ENCODE measurements at places on chromosomes 1 and 21.

- DNase-seq: no peak
These were observed 45.9 kb upstream of the DIP2A start for GRCh38 chr21:46412521-46413364.

GRCh38 chr1:158646465-158646864 is 40.0 kb downstream of the SPTA1 start:
- DNase-seq: no peak

GRCh38 chr1:116106646-116107045 is 4.6 kb upstream of the MAB21L3 start:
- no peak for DNase-seq

DNA sequence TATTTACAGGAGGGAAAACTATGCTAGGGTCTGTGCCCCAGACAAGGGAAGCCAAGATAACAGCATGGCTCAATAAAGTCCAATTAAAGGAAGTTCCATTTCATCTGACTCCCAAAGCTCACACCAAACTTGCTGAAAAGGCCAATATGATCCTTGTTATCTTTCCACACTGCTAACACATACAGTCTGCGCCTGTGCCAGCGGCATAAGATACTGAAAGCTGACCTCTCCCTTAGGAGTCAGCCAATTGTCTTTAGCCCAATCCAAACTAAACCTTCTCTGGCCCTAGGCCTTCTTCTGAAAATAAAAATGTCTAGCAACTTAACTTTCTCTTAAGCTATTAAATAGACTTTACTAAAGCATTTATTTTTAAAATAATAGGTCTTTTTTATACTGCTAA is 179.0 kb upstream of the PLD5 start:
- DNase-seq: no peak

DNA sequence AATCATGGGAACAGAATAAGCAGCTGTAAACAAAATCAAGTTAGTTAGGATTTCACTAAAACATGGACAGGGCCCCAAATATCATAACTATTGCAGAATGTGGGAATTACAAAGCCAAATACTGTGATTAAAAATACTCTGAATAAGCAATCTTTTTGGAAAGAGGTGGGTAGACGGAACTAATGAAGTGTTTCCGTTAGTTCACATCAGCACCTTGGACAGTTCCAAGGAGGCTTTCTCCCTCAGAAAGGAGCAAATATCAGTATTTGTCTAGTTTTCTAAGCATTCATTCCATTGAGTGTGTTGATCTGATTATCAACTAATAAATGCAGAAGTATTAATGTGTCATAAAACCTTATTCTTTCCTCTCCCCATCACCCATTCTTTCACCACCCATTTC is 97.4 kb downstream of the FAM78B start:
- DNase-seq: no peak

DNA sequence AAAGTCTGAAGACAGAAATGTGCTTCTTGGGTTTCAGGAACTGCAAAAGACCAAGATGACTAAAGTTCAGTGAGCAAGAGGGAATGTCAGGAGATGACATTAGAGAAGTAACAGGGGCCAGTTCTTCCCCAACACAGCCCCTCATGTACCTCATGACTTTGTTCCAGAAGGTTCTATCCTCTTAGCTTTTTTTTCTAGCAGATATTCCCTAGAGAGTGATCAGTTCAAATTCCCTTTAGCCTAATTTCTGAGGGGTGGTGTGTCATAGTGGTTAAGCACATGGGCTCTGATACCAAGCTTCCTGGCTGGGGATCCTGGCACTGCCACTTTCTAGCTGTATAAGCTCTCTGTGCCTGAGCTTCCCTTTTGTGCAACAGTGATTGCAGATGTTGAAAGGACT is 108.0 kb downstream of the LBR start:
- DNase-seq: no peak

DNA sequence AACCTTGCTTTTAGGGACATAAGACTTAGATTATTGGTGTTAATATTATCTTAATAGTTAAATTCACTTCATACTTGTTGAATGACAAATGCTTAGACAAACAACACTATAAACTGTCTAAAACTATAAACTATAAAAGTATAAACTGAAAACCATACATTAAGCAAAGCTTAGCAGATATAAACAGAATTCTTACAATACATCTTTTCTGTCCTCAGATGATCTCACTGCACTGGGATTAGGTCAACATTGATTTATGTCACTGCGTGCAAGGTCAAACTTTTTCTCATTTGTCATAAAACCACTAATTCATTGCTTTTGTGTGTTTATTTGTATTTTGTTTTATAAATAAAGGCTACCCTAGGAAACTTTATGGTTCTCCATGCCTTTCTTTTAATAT is 1491.8 kb downstream of the NCAM2 start:
- DNase-seq: no peak

DNA sequence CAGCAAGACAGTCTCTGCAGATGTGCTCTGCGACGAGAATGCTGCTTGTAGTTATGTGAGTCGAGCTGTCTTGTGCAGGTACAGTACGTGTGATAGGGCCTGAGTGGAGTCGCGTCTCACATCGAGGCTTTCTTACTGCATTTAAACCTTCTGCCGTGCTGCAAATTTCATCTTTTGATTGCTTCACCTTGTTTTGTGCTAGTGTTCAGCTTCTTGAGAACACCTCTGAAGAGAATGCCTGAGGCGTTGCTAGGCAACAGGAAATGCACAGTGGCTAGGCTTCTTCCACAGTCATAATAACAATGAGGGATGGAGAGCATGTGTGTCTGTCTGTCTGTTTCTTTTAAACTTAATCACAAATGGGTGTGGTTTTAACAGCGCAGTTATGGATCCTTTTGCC is 52.9 kb downstream of the MRPS6 start:
- no peak for DNase-seq

DNA sequence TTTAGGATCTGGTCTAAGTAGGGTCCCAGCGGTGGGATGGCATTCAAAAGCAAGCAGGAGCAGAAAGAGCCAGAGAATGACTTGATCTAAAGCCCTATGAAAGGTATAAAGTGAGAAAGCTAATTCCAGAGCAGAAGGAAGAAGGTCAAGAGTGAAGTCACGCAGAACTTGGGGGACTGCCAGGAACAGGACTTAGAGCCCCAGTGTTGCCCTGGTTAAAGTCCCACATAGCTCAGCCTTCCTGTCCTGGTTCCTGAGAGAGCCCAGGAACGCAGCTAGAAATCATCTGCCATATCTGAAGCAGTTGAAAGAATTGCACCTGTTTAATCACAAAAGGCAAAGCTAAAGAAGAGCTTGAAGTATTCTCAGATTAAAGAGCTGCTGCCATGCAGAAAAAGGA is 160.6 kb upstream of the ATP1B1 start:
- no peak for DNase-seq

- DNase-seq: no peak
These were observed 53.9 kb downstream of the FH start for GRCh38 chr1:241465673-241466072.

- no peak for DNase-seq
These were observed 13.1 kb upstream of the TTC34 start for GRCh38 chr1:2814511-2815075.

GRCh38 chr1:13763222-13763621 is 63.2 kb downstream of the PRDM2 start:
- no peak for DNase-seq

- peak; percentile 32 for DNase-seq
These were observed 58.3 kb downstream of the UBE2T start for GRCh38 chr1:202283379-202283844.

DNA sequence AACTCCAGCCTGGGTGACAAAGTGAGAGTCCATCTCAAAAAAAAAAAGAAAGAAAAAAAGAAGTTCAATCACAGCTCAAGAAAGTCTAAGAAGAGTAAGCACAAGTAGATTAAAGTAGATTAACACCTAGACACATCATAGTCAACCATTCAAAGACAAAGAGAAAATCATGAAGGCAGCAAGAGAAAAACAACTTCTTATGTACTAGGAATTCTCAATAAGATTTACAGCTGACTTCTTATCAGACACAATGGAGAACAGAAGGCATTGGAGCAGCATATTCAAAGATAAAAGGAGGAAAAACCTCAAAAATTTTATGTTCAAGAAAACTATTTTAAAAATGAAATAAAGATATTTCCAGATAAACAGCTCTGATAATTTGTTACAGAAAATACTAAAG is 147.3 kb downstream of the LBR start:
- no peak for DNase-seq

- no peak for DNase-seq
These were observed 19.5 kb upstream of the UQCRHL start for GRCh38 chr1:15826810-15827507.

DNA sequence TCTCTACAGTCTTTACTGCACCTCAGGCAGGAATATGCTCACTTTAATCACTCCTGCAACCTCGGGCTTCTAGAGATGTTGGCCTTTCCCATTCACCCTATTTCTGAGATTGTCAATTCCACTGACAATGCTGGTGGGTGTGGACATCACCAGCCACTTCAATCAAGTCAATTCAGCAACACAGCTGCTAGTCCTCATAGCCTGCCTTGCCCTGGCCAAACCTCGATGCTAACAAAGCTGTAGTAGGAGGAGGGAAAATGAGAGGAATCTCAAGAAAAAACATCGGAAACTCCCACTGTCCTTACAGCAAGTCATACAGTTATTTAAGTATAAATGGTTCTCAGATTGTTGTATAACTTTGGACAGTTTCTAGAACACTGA is 155.0 kb downstream of the KCNH1 start:
- DNase-seq: no peak

GRCh38 chr1:3676581-3677470 is 24.5 kb downstream of the TP73 start:
- peak; percentile 37 for DNase-seq

DNA sequence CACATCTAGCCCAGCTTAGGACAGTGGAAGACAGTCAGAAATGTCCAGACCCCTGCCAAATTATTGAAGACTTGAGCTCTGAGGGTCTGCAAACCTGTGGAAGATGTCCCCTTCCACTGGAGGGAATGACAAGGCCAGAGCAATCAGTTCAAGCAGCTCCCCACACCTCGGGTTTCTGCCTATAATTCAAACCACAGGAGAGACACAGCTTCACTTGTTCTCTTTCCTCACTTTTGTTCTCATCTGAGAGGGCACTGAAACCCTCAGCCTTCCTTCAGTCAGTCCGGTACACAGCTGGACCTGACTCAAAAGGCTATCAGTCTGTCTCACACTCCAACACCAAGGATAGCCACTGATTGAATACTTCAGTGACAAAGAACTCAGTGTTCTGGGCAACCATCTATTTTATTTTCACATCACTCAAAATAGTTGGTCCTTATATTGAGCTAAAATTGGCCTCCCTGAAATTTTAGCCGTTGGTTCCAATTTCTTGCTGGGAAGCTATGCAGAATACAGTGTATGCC is 70.1 kb downstream of the TENT5C start:
- no peak for DNase-seq

- no peak for DNase-seq
These were observed 122.1 kb upstream of the HMGB4 start for GRCh38 chr1:33741749-33742148.

All from activated T-cell treated with anti-CD3 and anti-CD28 coated beads, Interleukin-2, amount 50 U/mL, for 24 hours (primary cell).